Activated CD8-positive, alpha-beta memory T cell treated with anti-CD3 and anti-CD28 coated beads, Interleukin-2, amount 10 ng/mL, durations not matched to agents 7 days and 5 days (primary cell): ENCODE measurements at places on chromosomes 12 and 14.

- H3K27ac ChIP-seq = no peak overlapping the region
- no peak overlapping the region for H3K4me3 ChIP-seq
- H3K27me3 ChIP-seq = no peaks in the 10 kb centered on the region
- DNase-seq = no peak
- H3K4me1 ChIP-seq = peaks cover 3% of the 10 kb centered on the region
These were observed 9.2 kb downstream of the EGLN3 start for GRCh38 chr14:33941718-33942117.

GRCh38 chr14:89565607-89566006, 148.6 kb upstream of the FOXN3 start:
- H3K27me3 ChIP-seq = no peaks in the 10 kb centered on the region
- no peak for DNase-seq

DNA sequence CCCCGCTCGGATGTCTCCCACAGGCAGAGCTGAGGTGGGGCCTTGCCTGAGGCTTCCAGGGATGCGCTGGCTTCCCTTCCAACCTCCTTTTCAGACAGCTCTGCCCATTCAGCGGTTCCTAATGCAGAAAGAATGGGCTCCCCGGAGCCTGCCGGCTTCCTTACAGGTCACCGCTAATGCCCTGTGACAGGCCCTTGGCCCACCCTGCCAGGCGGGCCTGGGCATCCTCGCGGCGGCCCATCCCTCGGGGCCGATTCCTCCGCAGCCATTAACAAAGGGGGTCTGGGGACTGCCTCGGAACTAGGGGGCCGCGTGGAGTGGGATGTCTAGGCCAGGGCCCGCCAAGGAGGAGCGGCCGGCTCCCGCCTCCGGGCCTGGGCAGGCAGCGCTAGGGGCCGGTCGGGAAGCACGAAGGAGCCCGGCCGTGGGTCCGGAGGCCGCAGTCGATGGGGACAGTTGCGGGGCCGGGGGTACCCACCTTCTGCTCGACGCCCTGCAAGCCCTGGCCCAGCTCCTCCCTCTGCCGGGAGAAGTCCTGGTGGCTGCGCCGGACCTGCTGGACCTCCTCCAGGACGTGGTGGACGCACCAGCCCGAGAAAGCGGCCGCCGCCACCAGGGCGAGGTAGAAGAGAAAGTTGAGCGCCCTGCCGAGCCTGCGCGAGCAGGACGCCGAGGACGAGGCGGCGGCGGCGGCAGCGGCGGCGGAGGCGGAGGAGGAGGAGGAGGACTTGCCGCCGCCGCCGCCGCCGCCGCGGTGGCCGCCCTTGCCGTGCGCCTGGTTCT, 738 bp downstream of the CKAP4 start:
- H3K27ac ChIP-seq = no peak overlapping the region
- peak; percentile 65 for DNase-seq
- H3K4me3 ChIP-seq = peak overlapping the region; percentile 64
- peaks cover 22% of the 10 kb centered on the region for H3K27me3 ChIP-seq
- H3K36me3 ChIP-seq = no peaks in the 10 kb centered on the region
- peaks cover 7% of the 10 kb centered on the region for H3K4me1 ChIP-seq

GRCh38 chr14:38910092-38910491, 192.9 kb downstream of the SEC23A start:
- DNase-seq = no peak
- no peaks in the 10 kb centered on the region for H3K4me1 ChIP-seq
- no peak overlapping the region for H3K4me3 ChIP-seq
- no peak overlapping the region for H3K27ac ChIP-seq
- peaks cover 9% of the 10 kb centered on the region for H3K27me3 ChIP-seq

GRCh38 chr12:24820872-24821271, 128.0 kb downstream of the BCAT1 start:
- no peak for DNase-seq
- no peak overlapping the region for H3K27ac ChIP-seq
- H3K4me1 ChIP-seq = peaks cover 26% of the 10 kb centered on the region
- H3K4me3 ChIP-seq = no peak overlapping the region

GRCh38 chr12:6559500-6559899, 3.7 kb upstream of the IFFO1 start:
- peaks cover 37% of the 10 kb centered on the region for H3K4me1 ChIP-seq
- peaks cover 42% of the 10 kb centered on the region for H3K36me3 ChIP-seq
- H3K27me3 ChIP-seq = no peaks in the 10 kb centered on the region
- no peak overlapping the region for H3K4me3 ChIP-seq
- DNase-seq = no peak
- H3K27ac ChIP-seq = no peak overlapping the region

- H3K4me3 ChIP-seq = no peak overlapping the region
- H3K27ac ChIP-seq = no peak overlapping the region
- no peak for DNase-seq
- no peaks in the 10 kb centered on the region for H3K4me1 ChIP-seq
These were observed 1280.9 kb downstream of the AACS start for GRCh38 chr12:126346087-126346486.
